ENCODE measurements at places on chromosomes 12 and 14.

DNA sequence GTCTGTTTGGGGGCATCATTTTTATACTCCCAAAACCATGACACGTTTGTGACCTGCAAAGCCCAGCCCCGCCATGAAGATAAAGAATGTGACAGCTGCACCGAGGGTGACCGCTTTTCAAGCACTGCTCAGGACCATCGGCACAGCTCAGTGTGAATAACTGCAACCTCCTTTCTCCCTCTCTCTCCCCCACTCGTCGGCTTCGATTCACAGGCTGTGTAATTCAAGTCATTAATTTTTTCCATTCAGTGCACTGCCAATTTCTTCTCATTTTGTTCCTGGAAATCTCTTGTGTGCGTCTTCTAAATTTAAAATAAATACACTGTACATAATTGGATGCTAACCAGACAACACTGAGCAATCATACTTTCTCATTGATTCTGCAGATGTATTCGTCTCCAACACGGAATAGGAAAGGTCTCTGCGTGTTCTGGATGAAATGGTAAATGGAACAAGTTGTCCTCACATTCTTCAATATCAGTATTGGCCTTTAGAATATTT is 260.8 kb downstream of the TTC8 start:
- no peak for DNase-seq

GRCh38 chr12:40138526-40138925 is 32.6 kb upstream of the SLC2A13 start:
- no peak for DNase-seq

GRCh38 chr14:68929623-68930307 is 49.3 kb downstream of the ACTN1 start:
- DNase-seq: no peak

- DNase-seq: no peak
Observed at GRCh38 chr14:104048758-104049507, 36.6 kb upstream of the ASPG start.

- DNase-seq: peak; percentile 7
Observed at GRCh38 chr14:60327447-60328331, 78.7 kb downstream of the PPM1A start.

- no peak for DNase-seq
Observed at GRCh38 chr12:4991373-4991772, 52.3 kb upstream of the KCNA5 start.

GRCh38 chr12:5748027-5748426 is 197.0 kb downstream of the ANO2 start:
- no peak for DNase-seq

DNA sequence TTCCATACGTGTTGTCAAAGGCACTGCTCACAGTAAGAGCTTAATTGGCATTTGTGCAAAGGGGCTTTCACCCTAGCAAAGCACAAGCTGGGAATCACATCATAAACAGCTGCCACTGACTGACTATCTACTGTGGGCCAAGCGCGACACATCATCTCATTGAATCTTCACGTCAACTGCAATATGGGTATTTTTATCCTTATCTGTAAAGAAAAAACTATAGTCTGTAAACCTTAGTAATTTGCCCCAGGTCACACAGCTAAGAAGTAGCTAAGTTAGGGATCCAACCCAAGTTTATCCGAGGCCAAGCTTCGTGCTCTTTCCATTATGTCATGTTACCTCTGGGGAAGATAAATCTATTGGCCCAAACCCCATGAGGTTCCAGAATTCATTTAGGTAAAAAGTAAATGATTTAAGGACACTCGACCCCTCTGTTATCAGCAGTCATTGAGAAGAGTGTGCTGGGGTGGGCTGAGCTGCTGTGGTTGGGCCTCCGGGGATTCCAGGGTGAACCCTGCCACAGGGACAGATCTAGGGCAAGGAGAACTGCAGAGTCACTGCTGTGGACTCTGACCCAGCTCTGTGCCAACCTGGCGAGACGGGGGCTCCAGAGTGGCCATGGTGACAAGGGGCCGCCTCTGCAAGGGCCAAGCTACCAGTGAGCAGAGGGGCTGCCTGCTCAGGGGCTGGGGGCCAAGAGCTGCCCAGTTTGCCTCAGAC is 27.6 kb downstream of the NCKAP5L start:
- no peak for DNase-seq

DNA sequence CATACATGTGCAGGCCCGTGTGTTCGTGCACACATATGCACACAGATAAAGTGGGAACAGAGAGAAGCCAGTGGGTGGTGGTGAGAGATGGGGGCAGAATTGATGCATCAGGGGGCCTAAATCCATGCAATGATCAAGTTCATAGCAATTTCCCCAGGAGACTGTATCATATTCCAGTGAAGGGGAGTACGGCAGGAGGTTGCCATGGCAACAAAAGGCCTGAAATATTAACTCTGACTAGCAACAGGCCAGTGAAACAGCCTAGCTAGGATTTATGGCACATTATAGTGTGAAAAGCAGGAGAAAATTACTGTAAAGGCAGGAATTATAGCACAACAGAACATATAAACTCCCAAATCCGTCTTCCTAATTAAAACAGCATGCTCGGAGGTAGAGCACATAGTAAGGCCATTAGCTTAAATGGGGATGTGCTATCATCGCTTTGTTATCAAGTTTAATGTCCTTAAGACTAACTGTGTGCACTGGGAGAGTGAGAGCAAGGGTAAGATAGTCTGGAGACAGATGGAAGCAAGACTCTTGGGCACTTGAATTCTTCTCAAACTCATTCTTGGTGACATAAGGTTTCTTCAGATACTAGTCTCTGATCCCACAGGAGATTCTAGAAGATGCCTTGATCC is 806.3 kb downstream of the DIO2 start:
- DNase-seq: no peak

DNA sequence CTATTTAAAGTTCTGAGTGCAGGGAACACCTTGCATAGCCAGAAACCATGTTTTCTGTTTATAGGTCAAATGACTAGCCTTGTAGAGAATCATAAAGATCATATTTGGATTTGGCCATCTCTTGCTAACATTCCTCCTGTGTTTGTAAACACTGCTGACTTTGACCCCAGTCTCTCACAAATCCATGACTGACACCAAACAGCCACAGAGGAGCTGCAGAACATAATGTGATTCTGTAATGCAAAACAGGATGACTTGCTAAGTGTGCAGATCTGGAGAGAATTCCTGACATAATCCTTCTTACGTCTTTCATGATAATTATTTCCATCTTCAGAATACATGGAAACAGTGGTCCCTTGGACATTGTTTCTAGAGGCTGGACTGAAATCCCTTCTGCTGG is 211.8 kb downstream of the BMP4 start:
- no peak for DNase-seq

DNA sequence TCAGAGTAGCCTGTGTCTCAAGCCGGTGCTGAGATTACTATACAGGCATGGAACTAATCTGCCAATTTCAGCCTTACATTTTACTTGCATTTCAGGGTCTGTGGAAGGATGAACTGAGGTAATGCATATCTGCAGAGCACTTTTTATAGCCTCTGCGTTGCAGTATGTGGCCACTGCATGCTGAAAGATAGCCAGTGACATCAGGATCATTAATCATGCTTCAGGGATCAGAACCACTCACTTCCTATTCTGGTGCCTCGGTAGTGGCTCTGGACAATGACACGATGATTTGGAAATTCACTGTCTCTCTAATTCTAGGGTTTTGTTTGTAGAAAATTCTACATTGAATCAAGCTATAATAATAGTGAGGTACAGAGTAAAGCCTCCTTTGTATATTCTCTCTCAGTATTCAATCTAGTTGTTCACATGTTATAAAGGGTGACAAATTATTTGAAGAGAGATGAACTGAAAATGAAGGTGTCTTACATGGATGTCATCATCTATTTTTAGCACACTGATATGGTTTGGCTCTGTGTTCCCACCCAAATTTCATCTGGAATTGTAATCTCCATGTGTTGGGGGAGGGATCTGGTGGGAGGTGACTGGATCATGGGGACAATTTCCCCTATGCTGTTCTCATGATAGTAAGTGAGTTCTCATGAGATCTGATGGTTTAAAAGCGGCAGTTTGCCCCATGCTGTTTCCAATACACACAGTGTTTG is 554.3 kb upstream of the MIS18BP1 start:
- no peak for DNase-seq

DNA sequence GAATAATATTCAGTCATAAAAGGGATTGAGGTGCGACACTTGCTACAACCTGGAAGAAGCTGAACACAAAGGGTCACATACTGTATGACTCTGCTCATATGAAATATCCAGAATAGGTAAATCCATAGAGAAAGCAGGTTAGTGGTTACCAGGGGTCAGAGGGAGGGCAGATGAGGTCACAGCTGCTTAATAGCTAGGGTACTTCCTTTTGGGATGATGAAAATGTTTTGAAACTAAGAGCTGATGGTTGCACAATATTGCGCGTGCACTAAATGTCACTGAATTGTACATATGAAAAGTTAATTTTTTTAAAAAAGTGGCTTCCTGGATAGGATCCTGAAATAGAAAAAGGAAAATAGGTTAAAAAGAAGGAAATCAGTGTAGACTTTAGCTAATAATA is 23.8 kb downstream of the NEUROD4 start:
- DNase-seq: no peak

- no peak for DNase-seq
Observed at GRCh38 chr12:7837366-7837765, 35.3 kb downstream of the SLC2A14 start.

- no peak for DNase-seq
Observed at GRCh38 chr12:122558745-122559641, 31.9 kb downstream of the KNTC1 start.

- DNase-seq: no peak
Observed at GRCh38 chr12:93419388-93420034, 22.2 kb downstream of the UBE2N start.

GRCh38 chr12:6084261-6084968 is 40.1 kb downstream of the VWF start:
- no peak for DNase-seq

DNA sequence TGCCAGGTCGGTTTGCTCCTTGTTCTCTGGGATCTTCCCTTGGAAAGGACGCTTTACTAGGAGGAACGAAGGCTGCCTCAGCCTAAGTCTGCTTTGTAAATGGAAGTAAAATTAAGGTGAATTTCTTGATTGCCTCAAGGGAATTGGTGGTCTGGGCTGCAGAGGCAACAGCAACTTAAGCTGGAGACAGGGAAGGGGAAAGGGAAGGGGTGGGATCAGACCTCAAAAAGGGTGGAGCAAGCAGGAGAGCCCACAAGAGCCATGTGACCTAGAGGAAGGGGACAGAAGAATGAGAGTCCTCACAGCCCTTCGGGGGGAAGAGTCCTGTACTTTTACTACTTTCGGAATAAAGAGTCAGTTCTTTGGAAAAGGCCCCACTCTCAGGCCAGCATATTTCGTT is 147.9 kb downstream of the PPM1H start:
- no peak for DNase-seq

GRCh38 chr12:94560431-94561221 is 89.7 kb downstream of the TMCC3 start:
- DNase-seq: no peak

DNA sequence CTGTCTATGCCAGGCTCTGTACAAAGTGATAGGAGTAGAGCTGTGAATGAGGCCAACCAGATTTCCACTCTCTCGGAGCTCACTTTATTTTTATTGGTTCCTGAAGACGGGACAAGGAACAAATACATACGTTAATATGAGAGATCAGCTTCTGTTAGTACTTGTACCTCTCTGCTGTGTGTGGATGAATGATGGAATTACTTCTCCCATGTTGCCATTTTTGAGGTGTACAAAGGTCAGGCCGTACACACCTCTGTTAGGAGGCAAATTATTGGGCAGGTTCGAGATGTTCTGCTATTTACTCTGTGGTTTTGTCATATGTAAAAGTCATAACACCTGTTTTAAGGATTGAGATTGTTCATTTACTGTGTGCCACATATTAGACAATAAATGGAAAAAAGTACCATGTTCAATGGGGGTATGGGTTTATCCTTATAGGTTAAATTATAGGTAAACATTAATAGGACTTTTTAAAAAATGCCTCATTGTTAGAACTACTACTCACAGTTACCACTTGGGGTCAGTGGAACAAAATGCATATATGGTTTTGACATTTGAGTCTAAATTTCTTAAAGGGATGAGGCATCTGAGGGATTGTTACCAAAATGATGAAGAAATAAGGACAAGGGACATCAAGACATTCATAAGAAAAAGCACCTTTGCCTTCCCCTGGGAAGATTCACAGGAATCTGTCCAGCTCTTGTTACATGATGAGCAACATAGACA is 26.9 kb downstream of the WBP11 start:
- DNase-seq: no peak

- DNase-seq: no peak
Observed at GRCh38 chr14:69685716-69686115, 74.3 kb downstream of the SUSD6 start.

GRCh38 chr12:40241741-40242140 is 16.9 kb downstream of the LRRK2 start:
- DNase-seq: no peak

Measured in activated T-helper 1 cell treated with Interleukin-2 at 50 U/mL for 16 hours (primary cell).